ENCODE measurements at places on chromosomes 7 and 10.

GRCh38 chr10:78527296-78527695 is 493.6 kb downstream of the RPS24 start:
- DNase-seq: no peak

- no peak for DNase-seq
These were observed 4.6 kb downstream of the GIGYF1 start for GRCh38 chr7:100689230-100690135.

GRCh38 chr10:121433965-121434364 is 164.3 kb downstream of the FGFR2 start:
- no peak for DNase-seq

- no peak for DNase-seq
These were observed 3.8 kb upstream of the DMTF1 start for GRCh38 chr7:87148332-87148955.

DNA sequence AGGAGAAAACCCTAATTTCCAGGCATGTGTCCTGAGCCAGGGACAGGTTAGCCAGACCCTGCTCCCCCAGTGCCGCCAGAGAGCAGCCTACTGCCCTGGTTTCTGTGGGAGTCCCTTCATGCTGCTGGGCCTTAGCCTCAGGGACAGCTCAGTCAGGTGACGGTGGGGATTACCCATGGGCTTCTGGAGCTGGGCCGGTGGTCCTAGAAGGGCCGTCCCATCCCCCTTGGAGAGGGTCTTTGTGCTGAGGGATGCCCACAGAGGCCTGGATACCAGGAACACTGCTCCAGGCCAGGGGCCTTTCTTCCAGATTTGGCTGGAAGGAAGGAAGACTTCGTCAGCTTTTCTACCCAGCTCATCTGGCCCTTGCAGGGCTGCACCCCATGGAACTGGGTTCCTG is 71.4 kb upstream of the ZNF722 start:
- DNase-seq: no peak

DNA sequence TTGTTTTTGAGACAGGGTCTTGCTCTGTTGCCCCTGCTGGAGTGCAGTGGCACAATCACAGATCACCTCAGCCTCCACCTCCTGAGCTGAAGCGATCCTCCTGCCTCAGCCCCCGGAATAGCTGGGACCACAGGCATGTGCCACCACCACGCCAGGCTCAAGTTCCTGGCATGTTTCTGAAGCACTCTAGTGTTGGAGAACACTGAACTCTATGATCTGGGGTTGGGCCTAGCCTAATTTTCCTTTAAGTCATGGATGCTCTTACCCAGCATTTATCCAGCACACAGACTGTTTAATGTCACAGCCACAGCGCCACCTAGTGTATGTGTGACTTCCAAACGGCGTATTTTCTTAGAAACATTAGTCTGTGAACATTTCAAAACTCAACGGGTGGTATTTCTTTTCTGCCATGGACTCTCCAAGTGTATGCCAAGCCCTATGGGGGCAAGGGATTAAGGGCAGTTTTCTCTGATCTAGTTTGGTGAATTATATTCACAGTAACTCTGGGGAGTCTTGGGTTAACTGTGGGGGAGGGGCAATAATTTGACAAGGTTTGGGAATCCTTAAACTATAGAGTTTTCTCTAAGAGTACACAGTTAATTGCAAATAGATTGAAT is 91.8 kb downstream of the CREM start:
- DNase-seq: peak; percentile 70
